ENCODE measurements at places on chromosomes 16 and 17. TPM values are rescaled to one million over a fixed set of nuclear protein-coding genes. Genes with fewer than 3 reads are reported as not detected.

The ABCC12 gene
- total RNA-seq: not detected

The PPP1R27 gene
- not detected for total RNA-seq

The KRTAP9-8 gene
- not detected for total RNA-seq

The BLTP2 gene
- total RNA-seq: 163 TPM

The METRNL gene
- total RNA-seq: 10.3 TPM

The NPTX1 gene
- 29.5 TPM for total RNA-seq

The TPSAB1 gene
- total RNA-seq: not detected

The KCNG4 gene
- total RNA-seq: not detected

The CDK5R1 gene
- 4.4 TPM for total RNA-seq

The KCNJ2 gene
- 0.32 TPM for total RNA-seq

The CSH1 gene
- not detected for total RNA-seq

The PRR35 gene
- not detected for total RNA-seq

The SP2 gene
- 30.8 TPM for total RNA-seq

The DLG4 gene
- total RNA-seq: 9.1 TPM

The KRT15 gene
- not detected for total RNA-seq

The LRRC75A gene
- total RNA-seq: 1.8 TPM

The TPSG1 gene
- not detected for total RNA-seq

The WSB1 gene
- total RNA-seq: 87.4 TPM

The TMEM220 gene
- total RNA-seq: 0.84 TPM

The ABCA6 gene
- total RNA-seq: not detected

The HOXB2 gene
- total RNA-seq: 24.0 TPM

The PHF23 gene
- 53.4 TPM for total RNA-seq

The KRTAP1-1 gene
- not detected for total RNA-seq

Data from T-helper 2 cell treated with Interferon-gamma antibody and Interleukin-4, amounts not matched to agents 100 ng/mL and 5 ng/mL, for 36 hours (primary cell).